ENCODE measurements at places on chromosomes 2 and 18.

DNA sequence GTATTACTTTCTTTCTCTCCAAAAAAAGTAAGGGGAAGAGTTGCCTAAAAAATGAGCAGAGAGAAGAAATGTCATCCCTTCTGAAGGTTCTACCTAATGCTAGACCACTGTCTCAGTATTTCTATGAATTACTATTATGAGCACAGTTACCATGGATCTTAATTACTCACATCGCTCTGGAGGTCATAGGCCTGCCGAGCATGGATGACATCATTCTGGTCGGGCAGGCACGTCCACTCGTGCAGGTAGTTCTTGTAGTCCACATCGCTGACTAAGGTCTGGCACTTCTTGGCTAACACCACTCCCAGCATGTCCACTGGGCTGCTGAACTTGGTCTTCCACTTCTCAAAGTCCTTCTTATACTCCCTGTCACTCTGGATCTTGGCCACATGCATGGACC is 106.9 kb downstream of the NEB start:
- DNase-seq, result no peak

DNA sequence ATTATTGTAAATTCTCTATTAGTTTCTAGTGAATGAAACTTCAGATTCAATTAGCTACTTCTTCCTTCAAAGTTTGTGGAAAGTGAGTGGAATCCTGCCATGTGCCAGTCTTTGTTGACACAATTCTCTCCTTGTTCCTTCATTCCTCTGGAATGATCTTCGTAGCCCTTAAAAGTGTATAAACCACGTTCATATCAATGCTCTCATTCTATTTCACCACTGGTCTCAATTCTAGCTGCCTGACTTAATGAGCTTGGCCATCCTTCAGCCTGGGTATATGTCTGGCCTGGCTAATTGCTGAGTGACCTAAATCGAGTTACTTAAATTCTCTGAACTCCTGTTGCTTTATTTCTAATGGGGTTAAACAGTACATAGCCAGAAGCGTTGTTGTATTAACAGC is 43.5 kb downstream of the INSIG2 start:
- DNase-seq, result no peak

DNA sequence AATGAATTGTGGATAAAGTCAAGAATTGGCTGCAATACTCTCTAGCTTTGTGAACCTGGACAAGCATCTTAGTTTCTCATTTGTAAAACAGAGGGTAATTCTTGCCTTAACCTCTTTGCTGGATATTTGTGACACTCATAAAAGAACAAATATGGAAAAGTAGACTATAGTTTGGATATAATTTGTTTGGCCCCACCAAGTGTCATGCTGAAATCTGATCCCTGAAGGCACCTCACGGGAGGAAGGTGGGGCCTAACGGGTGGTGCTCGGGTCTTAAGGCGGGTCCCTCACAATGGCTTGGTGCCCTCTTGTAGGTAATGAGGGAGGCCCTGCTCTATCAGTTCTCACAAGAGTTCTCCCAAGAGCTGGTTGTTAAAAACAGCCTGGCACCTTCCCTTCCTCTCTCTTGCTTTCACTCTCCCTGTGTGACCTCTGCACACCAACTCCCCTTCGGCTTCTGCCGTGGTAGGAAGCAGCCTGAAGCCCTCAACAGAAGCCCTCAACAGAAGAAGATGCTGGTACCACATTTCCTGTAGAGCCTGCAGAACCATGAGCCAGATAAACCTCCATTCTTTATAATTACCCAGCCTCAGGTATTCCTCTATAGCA is 37.4 kb downstream of the ARL4C start:
- no peak for DNase-seq

DNA sequence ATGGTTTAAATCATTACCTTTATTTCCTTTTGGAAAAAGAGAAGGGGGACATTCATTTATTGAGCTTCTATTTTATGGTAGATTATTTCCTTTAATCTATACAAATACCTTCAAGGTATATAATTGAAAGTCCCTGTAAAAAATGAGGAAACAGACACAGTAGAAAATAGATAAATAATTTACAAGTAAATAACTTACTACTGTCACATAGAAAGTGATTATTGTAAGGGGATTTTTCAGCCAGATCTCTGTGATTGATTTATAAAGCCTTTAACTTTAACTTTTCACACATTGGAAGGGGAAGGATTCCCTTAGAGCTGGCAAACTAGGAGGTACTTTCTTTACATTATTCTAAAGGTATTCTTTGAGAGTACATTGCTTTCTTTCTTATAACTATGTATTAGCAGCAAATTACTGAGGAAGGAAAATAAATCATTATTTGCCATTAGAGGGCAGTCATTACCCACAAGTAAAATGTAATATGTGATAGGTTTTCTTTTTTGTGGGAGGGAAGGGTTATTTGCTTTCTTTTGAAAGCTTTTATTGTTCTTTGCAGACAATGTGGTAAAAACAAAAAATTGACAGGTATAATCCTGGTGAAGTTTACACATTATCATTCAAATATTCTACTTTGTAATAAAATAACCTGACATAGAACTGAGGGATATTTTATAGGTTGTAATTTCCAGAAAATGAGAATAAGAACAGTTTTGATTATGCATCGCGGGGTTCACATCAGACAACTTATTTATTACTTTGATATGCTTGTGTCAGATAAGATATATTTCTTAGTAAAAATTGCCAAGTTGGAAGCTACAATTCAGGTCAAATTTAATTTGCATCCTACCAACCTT is 24.8 kb upstream of the RPE start:
- DNase-seq, result no peak

GRCh38 chr2:109164739-109165221 is 35.8 kb downstream of the SH3RF3 start:
- no peak for DNase-seq

GRCh38 chr2:113277474-113278072 is 1.1 kb downstream of the PAX8 start:
- no peak for DNase-seq

DNA sequence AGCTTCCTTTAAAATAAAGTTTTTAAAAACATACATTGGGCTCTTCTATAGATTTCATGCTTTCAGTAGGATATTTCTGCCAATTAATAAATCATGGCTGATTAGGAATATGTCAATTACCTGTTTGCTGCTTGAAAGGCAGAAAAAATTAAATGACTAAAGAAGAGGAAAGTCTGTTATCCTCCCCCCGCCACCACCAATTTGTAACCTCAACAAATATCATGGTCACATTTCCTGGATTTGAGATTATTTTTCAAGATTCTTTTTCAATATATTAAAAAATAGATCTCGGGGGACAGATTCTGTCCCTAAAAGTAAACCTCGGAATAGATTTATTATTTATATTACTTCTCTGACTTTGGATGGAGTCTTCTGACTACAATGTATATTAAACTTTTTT is 125.9 kb downstream of the ARHGAP15 start:
- no peak for DNase-seq

DNA sequence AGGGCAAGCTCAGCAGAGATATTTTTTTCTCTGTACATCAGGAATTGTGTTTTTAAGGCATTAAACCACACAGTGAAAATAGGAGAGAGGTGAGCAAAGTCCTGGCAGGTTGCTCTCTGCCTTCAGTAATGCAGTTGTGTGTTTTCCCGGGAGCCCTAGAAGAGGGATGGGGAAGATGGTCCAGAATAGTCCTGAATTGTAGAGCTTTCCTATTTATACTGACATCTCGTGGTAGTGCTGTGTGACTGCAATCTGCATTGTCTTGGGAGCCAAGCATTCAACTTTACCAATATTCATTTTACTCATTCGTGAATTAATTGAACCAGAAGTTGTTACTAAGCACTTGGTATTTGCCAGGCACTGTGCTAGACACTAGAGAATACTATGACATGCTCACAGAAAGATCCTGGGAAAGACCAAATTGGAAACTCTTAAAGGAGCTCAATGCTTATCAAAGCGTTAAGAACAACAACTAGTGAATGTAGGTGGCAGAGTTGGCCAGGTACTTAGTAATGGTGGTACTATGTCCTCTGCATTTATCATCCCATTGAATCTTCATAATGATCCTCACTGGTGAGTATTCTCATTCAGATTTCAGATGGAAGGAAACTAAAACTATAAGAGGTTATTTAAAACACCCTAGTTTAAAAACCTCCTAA is 214.6 kb downstream of the TRIB2 start:
- no peak for DNase-seq

- DNase-seq, result peak; percentile 28
Observed at GRCh38 chr2:219362524-219363164, 25.1 kb downstream of the DNPEP start.

GRCh38 chr2:237858294-237859081 is 935 bp upstream of the RAMP1 start:
- peak; percentile 68 for DNase-seq

GRCh38 chr18:3479978-3480509 is 30.1 kb downstream of the TGIF1 start:
- DNase-seq, result no peak

GRCh38 chr2:71465356-71465755 is 12.0 kb downstream of the DYSF start:
- DNase-seq, result no peak

DNA sequence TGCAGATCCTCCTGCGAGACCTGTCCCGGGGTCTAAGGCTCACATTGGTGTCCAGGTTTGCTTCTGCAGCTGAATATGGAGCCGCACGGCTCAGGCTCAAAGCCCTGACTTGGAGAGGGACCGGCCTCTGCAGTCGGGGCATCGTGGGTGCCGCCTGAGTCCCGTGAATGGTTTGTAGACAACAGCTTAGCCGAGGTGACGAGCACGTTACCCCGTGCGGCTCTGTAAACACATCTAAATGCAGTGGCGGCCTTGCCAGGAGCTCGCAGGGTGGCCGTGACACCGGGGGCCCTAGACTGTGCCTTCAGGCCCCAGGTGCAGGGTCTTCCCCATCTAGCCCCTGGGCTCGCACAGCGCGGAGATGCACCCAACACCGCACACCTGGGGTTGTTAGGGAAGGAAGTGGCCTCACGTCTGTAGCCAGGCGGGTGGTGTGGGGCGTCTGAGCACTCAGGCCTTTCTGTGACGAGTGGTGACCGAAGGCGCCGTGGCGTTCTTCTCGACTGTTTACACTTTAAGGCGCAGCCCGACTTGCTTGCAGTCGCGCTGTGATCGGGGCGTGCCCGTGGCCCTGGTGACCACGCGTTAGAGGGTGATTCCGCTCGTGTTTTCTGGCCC is 91.6 kb downstream of the NFATC1 start:
- no peak for DNase-seq
